ENCODE measurements at places on chromosomes 11 and 22.

DNA sequence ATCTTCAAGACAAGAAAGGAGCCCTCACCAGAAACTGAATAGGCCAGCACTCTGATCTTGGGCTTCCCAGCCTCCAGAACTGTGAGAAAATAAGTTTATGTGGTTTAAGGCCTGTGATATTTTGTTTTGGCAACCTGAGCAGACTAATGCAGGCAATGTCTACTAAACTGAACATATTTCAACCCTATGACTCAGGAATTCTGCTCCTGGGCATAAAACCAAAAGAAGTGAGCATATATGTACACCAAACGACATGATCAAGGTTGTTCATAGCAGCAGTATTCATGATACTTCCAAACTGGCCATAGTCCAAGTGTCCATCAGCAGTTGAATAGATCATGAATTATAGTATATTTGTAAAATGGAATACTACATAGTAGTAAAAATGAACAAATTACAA is 29.0 kb downstream of the CSNK2A3 start:
- no peak for ATAC-seq

GRCh38 chr11:94201004-94201465 is 72.4 kb downstream of the PANX1 start:
- ATAC-seq, result no peak

DNA sequence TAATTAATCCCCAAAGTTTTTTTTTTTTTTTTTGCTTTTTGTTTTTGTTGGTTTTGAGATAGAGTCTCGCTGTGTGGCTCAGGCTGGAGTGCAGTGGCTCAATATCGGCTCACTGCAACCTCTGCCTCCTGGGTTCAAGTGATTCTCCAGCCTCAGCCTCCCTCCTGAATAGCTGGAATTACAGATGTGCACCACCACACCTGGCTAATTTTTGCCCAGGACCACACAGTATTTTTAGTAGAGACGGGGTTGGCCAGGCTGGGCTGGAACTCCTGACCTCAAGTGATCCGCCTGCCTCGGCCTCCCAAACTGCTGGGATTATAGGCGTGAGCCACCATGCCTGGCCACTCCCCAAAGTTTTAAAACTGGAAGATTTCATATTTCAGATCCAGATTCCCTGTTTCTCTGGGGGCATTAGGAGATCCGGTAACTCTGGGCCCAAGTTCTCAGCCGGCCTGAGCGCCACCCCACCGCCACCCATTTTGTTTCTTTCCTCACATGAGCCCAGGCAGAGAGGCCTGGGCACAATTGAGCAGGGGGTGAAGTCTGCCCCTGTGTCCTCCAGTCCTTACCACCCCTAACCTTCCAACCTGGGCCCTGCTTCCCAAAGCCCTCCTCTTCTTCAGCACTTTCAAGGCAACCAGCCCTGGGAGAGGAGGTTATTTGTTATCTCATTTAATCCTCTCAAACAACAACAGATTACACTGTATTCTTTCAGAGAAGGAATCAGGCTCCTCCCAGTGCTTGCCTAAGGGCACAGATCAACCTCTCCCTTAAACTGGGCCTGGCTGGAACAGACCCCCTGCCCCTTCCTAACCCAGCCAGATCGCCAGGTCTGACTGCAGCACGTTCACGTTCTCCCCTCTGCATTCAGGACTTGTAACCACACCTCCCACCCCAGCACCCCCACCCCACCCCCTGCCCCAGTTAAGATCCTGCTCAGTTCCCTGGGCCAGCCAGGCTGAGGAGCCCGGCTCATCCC is 1.9 kb upstream of the CSNK1E start:
- ATAC-seq, result no peak

DNA sequence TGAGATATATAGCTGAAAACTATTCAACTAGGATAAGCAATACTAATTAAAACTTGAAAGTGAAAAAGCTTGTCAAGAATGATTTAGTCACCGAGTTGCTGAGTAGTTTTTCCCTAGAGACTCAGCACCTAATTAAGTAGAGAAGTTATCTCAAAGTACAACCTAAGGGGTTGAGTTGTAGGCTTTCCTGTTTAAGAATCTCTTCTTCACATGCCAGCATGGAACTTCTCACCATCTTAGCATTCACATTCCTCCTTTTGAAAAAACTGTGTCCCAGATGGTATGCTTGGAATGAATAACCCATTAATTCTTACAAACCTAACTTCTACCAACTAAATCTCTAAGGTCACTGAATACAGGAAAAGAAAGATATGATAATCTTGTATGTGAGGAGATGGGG is 303.3 kb upstream of the ZC3H12C start:
- no peak for ATAC-seq

DNA sequence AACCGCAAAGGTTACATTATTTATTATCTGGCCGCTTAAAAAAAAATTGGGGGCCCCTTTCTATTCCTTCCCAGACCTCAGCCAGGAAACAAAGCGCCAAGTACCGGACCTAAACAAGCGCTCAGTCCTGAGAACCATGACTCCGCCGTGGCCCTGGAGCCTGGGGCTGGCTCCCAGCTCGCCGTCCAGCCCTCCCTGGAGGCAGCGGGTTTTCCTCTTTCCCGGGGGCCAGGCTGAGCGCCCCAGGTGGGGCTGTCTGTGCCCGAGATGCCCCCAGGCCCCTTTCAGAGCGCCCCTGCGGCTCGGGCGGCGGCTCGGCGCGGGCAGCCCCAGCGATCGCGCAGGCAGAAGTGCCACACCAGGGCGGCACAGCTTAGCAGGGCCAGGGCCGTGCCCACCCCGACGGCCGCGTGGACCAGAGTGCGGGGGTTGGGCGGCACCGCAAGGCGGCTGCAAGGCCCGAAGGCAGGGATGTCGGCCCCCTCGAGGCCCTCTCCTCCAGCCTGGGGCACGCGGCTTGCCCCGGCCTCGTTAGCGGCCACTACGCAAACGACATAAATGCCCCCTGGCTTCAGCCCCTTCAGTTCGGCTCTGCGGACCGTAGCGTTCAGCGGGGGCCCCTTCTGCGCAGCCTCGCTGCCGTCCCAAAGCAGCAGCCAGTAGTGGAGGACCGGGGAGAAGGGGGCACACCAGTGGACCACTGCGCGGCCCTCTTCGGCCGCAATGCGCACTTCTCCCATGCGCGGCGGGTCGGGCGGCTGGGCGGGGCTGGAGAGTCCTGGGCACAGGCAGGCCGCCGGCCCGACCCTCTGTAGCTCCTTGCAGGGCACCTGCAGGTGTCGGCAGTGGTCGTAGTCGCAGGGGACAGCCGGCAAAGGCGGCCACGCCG is 1.6 kb downstream of the LRRN4CL start:
- ATAC-seq, result no peak

DNA sequence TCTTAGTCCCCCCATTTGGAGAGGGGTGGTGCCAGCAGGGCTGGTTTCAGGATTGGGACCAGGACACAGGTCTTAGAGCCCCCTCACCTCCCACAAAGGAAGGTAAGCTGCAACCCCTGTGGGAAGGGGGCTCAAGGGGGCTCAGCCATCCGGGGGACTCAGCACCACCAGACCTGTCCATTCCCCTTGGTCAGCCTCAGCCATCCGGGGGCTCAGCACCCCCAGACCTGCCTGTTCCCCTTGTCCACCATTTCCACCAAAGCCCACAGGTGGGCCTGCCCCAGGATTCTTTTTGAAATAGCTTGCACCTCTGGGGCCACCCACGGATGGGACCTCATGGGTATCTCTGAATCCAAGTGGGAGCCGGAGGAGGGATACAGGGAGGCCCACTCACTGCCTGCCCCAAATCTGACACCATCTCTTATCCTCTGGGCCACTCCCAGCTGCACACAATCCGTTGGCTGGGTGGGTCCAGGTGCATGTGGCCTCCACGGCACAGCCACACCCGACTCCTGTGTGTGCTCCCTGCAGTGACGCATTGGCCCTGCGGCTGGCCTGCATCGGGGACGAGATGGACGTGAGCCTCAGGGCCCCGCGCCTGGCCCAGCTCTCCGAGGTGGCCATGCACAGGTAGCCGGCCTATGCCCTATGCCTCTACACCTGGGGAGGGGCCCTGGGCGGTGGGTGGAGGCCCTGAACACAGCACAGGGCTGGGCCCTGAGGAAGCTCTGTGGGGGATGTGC is 15.9 kb downstream of the MCAT start:
- ATAC-seq, result no peak

DNA sequence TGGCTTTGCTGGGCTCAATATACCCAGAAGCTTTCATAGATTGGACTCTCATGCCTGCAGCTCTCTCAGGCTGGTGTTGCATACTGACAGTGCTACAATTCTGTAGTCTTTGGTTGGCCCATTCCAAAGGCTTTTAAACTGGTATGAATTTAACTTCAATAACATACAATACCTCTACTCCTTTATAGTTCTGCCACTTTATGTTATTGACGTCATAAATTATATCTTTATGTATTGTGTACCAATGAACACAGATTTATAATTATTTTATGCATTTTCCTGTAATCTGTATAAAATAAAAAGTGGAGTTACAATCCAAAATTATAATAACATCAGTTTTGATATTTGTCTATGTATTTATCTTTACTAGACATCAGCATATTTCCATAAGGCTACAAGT is 16.2 kb downstream of the PATE2 start:
- ATAC-seq, result no peak

GRCh38 chr22:47419239-47419638 is 656.8 kb downstream of the TBC1D22A start:
- ATAC-seq, result no peak

DNA sequence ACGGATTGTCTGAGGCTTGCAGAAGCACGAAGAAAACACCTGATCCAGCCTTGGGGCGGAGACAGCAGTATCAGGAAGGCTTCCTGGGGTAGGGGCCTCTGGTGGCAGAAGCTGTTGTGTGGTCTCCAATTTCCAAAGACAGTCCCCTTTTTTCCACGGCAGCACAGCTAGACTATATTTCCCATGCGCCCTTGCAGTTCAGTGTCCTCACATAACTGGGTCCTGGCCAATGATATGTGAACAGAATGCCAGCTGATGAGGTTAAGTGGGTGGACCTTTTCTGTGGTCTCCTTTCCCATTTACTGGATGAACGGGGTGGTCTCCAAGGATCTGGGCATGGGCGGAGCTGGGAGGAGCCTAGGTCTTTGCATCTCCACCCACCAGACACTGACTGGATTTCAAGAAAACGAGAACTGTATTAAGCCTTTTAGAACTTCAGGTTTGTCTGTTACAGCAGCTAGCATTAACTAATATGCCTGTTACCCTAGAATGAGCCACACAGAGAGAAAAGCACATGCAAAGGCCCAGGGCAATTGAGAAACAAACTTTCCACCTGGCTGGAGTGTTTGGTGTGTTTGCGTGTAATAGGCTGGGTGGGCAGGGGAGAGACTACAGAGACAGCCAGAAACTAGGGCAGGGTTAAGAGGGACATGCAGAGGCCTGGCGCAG is 6.2 kb downstream of the GAL3ST1 start:
- ATAC-seq, result no peak

DNA sequence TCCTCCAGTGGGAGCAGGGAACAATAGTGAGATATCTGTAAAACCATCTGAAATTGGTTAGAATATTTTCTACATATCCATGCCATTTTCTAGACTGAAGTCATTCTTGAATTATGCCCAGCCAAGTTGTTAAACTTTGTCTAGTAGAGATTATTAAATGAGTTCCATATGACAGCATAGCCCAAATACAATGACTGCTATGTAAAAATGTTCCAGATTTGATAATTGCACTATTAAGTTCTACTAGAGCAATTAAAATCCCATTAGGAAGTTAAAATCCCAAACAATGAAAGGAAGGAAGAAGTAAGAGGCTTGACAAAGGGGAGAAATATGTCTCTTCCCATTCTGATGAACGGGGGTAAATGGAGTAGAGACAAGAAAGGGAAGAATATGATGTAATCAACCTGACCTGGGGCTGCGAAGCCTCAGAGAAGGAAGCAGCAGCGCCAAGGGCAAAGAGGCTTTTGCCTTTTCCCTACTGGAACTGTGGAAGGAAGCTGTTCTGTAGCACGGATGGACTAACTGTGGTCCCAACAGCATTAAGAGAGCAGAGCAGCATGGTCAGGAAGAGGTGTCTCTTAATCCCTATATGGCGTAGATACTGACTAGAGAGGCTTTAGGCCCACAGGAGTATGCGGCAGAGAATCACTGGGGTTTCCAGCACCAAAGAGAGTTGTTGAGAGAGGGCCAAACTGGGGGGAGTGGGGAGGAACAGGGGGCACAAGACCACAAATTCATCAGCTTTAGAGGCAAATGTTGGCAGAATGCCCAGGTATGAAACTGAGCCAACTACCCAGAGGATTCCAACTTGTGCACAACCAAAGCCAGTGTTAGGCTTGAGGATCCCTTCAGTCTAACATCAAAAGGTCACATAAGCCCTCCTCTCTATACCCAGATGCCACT is 26.7 kb downstream of the RRP8 start:
- ATAC-seq, result no peak

DNA sequence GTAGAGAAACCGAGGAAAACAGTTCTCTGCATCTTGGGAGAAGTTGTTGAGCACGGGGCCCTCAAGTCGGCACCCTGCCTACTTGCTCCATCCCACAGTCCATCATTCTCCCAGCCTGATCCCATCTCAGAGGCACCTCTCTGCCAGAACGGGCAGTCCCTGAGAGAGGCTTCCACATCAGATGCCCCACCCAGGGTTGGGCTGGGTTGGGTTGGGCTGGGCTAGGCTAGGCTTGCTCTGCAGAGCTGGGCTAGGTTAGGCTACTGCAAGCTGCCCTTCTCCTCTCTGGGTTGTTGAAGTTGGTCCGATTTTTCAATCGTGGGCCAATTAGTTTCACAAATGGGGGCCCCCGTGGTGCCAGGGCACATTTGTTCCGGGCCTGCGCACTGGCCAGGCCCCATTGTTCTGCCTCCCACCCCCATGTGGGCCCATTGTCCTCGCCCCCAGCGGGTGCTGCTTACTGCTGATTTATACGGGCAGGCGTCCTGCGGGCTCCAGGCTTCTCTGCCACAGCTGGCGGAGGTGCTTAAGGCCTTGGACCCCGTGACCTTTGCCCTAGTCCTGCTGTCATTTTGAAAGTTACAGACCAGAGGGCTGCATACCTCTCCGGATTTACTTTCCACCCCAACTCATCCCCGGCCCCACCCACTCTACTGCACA is 63.7 kb upstream of the NNMT start:
- no peak for ATAC-seq

DNA sequence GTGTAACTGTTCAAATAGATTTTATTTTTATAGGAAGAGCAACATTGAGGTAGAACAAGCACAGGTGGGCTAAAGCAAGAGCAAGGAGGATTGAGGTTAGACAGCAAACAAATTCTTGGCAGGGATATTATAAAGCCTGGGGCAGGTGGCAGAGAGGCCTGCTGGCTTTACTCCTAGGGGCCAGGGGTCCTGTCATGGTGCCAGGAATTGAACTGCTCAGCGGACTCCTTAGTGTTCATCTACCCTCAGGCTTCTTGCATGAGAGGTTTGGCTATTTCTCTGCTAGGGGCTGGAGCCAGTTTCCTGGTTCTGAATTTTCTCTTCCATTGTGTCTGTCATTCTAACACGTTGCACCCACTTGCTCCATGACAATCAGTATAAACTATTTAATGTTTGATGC is 217.2 kb upstream of the NCAM1 start:
- no peak for ATAC-seq

GRCh38 chr11:65288706-65289536 is 25.7 kb upstream of the CDC42EP2 start:
- ATAC-seq, result no peak

GRCh38 chr11:69213316-69213715 is 57.6 kb downstream of the SMIM38 start:
- peak; percentile 81 for ATAC-seq

All from activated CD4-positive, CD25-positive, alpha-beta regulatory T cell treated with anti-CD3 and anti-CD28 coated beads, Interleukin-2, amount 50 U/mL, for 24 hours (primary cell).